ENCODE measurements at places on chromosomes 5 and 9.

- DNase-seq, result no peak
Observed at GRCh38 chr5:8710426-8710930, 835.4 kb downstream of the SEMA5A start.

- no peak for DNase-seq
Observed at GRCh38 chr9:115976781-115977180, 176.8 kb upstream of the PAPPA start.

GRCh38 chr5:122429545-122430318 lies 117.7 kb downstream of the SNCAIP start:
- no peak for DNase-seq

DNA sequence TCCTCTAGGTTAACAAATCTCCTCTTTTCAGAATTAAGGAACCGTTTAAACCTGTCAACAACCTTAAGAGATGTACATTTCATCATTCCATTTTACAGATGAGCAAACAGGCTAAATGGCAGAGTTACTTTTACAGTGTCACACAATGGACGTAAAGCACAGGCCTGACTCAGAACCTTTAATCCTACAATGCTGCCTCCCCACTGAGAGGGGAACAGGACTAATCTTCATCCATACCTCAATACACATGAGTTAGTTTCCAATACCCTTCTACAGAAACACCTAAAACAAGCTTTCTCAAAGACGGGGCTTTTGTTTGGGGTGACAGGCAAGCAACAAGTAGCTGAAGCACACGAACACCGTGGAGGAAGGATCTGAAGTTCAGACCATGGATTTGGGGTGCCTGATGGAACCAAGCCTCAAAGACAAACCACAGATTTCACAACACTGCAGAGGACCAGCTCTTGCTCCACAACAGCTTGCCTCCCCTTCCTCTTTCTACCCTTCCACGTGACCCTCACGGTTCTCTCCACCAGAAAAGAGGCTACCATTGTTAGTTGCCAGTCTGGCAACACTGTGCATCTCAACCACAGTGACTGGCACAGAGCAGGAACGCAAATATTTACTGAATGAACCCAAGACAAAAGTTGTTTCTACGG lies 1.8 kb downstream of the RNF130 start:
- no peak for DNase-seq

- no peak for DNase-seq
Observed at GRCh38 chr5:26763215-26763614, 275.2 kb downstream of the CDH9 start.

DNA sequence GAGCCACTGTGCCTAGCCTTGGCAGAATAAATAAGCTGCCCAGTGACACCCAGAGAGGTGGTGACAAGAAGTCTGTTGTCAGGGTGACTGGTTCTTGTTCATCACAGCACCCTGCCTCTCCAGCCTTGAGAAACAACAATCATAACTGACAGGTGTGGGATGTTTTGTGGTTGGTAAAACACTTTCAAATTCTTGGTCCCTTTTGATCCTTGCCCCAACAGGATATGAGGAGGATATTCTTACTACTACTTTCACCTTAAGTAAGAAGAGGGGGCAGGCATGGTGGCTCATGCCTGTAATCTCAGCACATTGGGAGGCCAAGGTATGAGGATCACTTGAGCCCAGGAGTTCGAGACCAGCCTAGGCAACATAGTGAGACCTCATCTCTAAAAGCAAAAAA lies 14.2 kb upstream of the FRRS1L start:
- no peak for DNase-seq

DNA sequence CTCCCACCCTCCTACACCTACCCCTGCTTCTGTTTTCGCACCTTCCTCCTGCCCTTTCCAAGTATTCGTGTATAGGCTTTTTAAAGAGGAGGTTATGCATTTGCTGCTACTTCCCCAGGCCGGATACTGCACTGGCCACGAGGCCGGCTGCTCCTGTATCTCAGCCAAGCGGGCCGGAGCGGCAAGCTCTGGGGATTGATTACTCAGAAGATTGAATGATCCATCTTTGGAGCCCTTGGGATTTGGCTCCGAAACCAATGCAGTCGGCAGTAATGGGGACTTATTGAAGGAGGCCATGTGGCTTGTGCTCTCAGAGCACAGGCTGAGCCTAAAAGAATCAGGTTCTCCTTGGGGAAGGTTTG lies 405.3 kb downstream of the TLE4 start:
- no peak for DNase-seq

DNA sequence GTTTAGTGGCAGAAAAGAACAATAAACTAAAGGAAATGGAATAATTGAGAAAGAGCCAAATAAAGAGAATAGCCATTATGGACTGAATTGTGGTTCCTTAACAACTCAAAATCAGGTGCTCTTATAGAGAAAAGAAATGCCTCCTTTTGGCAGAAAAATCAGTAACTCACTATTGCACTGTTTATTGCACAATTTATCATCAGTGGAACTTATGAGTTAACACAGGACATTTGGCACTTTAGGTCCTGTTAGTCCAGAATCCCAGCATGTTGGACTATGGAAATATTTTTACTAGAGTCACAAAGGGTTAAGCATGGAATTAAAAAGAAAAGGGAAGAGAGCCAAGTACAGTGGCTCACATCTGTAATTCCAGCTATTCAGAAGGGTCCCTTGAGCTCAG lies 53.8 kb upstream of the JMY start:
- DNase-seq, result no peak

- no peak for DNase-seq
Observed at GRCh38 chr5:113295111-113295539, 139.7 kb downstream of the TSSK1B start.

GRCh38 chr5:136101884-136102283 lies 30.8 kb upstream of the SMAD5 start:
- no peak for DNase-seq

DNA sequence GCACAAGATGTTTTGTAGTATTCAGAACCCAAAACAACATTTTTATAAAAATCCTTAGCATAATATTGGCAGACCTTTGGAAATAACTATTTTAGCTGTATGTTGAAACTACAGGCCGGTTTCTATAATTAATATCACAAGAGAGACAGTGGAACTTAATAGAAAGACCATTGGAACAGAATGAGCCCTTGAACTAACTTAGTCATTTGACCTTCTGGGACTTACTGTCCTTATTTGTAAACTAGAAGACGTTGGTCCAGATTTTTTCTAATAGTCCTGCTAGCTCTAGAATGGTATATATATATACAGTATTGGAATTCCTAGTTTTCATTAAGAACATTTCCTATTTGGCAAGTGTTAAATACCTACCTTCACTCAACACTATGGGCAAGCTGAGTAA lies 69.5 kb upstream of the ALDH1A1 start:
- no peak for DNase-seq

DNA sequence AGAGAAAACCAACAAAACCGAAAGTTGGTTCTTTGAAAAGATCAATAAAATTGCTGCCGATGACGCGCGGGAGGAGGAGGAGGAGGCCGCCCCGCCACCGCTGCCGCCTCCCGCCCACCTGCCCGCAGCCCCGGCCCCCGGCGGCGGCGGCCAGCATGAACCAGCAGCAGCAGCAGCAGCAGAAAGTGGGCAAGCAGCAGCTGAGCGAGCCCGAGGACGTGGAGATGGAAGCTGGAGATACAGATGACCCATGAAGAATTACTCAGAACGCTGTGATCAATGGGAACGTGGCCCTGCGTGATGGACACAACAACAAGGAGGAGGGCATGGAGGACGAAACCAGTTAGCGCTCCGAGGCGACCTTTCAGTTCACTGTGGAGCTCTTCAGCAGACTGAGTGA lies 53.9 kb upstream of the EFNA5 start:
- no peak for DNase-seq

DNA sequence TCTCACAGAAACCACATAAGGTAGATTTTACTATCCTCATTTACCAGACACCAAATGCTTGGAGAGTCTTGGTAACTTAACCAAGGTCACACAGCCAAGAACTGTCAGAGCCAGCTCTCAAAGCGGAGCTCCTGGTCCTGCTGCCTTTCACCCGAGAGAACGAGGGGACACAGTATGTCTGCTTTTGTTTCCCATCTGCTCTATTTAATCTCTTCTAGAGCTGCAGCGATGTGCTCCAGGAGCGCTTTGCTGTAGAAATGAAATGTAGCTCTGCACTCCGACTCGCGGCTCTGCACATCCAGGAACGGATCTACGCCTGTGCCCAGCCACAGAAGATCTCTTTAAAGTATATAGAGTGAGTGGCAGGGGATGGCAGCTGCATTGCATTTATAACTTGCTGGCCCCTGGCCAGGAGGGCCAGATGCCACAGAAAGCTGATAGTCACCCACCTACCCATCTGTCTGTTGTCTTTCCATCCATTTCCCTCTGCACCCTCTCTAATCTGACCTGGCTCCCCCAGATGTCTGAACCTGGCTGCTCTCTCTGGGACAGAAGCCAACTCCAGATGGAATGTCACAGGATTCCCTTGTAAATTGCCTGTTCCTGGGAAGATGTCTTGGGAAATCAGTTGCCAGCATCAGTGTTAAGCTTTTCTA lies 21.4 kb upstream of the TRMT10B start:
- DNase-seq, result no peak

- no peak for DNase-seq
Observed at GRCh38 chr9:126719618-126720031, 85.2 kb upstream of the ZBTB43 start.

GRCh38 chr9:14238518-14238917 lies 75.4 kb downstream of the NFIB start:
- peak; percentile 99 for DNase-seq

DNA sequence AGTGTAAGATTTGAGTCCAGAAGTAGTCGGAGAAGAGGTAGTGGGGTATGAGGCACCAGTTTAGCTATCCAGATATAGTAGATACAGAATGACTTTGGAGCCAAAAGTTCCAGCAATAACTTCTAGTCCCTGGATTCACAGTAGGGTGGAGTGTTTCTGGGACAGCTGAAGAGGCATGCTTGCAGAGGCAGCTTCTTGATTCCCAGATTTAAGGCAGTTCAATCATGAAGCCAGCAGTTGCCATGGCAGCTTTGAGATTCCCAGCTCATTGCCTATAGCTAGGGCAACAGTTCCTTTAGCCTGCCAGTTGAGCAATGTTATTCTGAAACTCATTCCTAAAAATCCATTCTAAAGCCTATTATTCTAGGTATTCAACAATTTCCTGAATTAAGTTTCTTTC lies 79.2 kb downstream of the LIX1 start:
- DNase-seq, result no peak

DNA sequence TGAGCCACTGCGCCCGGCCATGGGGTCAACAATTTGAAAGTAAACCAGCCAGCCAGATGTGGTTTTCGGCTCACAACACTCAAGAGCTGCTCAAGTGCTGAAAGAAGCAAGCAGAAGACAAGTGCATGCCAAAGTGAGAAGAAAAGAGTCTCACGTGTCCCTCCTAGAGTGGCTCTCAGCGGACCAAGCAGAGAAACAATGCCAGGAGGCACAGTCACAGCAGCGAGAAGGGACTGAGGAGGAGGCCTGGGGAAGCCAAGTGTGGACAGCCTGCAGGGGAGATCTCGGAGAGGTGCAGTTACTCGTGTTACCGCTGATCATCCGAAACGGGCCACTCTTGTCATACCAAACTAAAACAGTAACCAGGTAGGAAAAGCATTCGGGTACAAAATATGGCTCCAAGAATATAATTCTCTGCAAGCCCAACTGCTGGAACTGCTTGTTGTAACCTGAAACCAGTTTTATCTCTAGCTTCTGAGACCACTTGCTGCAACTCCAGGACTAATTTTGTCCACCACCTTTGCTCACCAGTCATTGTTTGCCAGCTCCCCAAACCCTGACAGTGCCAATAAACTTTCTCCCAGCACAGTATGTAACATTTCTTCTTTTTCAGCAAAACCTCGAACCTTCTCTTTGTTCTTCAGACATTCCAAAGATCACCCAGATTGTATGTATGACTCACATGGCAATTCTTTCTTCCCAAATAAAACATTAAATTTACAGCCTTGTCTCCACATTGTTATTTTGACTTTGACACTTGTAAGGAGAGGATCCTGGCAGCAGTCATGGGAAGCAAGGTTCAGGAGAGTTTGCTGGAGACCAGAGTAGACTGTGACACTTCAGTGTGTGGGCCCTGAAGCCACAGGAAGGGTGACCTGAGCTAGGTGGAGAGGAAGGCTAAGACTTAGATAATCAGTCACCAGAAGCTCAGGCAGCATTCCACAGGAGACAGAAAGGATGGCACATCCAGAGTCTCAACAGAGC lies 6.3 kb downstream of the SLC35D2 start:
- DNase-seq, result no peak

DNA sequence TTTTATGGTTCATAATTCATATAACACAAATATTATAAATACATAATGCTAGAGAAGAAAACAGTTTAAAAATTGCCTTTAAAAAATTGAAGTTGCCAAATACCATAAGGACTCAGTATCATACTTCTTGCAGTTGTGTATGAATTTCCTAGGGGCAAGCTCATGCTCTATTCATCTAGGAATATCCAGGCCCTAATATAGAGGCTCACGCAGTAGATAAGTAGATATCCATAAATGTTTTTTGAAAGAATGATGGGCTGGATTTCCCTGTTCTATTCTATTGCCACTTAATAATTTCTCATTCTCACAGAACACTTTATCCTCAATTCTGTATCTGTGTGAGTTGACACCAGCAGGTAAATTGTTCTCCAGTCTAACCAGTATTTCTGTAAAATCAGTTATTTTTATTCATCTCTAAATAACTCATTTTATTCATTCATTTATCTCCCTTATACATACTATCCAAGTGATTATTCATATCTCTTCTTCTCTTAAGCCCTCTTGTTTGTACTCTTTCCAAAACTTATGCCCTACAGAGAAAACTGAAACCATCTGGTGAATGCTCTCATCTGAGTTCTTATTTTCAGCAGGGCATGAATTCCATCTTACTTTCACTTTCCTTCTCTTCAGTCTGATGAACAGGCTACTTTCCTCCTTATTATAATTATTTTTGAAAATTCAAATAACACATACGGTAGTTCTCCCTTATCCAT lies 97.1 kb downstream of the SLC44A1 start:
- DNase-seq, result no peak

DNA sequence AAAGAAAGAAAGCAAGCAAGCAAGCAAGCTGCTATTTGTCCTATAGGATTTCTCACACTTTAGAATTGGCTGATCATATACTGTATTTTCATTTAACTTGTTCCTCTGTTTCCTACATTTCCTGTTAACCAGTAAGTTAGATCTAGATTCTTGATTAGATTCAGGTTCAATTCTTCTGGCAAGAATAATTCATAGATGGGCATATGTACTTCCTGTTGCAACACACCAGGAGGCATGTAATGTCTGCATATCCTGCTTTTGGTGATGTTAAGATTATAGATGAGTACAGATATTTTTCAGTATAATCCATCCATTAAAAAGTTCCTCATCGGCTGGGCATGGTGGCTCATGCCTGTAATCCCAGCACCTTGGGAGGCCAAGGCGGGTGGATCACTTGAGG lies 10.8 kb upstream of the KIF27 start:
- DNase-seq, result no peak

GRCh38 chr5:169049712-169050111 lies 251.2 kb downstream of the SLIT3 start:
- no peak for DNase-seq

DNA sequence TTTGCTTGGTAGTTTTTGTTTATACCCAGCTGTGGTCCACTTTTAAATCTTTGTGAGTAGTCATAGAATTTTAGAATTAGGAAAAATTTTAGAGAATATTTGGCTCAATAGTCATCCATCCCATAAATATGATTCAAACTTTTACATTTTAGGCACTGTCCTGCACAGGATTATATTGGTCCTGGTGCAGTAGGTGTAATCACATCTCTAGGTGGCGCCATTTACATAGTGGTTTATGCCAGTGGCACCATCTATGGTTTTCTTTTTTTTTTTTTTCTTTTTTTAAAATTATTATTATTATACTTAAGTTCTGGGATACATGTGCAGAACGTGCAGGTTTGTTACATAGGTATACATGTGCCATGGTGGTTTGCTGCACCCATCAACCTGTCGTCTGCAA lies 260.7 kb upstream of the KCNN2 start:
- DNase-seq, result peak; percentile 66

GRCh38 chr5:149760854-149761187 lies 30.7 kb downstream of the PPARGC1B start:
- DNase-seq, result no peak
